ENCODE measurements at places on chromosomes 2 and 18.

DNA sequence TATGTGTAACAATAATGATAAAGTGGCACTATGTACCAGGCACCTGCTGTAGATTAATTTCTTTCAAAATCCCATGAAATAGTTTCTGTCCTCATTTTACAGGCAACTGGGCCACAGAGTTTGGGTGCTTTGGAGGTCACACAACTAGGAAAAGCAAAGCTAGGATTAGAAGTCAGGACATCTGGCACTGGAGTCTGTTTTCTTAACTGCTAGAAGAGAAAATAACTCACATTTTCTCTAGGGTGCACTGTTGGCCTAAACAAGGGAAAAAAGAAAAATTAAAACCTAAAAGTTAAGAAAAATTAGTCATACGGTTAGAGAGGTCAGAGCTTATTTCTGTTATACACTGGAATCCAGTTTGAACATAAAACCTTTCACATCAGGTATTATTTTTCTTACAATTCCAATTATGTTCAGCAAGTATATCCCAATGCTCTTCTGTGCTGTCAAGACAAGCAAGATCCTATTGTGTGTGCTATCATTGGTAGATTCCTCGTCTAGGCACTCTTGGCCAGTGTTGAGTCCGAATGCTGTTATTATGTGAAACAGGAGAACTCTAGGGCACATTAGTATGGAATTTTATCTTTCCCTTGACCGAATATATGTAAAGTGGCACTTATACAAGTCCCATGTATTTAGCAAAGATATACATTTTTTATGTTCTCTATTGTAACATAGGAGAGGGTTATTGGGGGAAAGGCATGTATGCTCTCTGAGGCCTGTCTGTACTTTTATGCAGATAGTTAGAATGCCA, 1.5 kb upstream of the OSGEPL1 start:
- no peak for DNase-seq

DNA sequence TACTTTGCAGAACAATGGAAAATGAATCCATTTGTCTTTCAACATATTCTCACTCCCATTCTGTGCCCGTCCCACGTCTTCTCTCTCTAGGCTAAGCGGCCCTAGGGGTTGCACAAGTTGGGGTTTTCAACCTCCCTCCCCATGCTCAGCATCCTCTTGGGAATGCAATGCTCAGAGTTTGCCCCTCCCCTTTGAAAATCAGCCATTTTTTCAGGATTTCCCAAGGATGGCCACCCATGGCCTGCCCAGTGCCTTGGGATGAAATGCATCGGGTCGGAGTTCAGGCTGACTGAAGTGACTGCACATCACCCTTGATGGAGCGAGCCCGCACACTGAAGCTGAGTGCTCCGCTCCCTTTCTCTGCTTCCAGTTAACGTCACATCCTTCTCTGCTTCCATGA, 87.9 kb downstream of the TNS1 start:
- peak; percentile 19 for DNase-seq

DNA sequence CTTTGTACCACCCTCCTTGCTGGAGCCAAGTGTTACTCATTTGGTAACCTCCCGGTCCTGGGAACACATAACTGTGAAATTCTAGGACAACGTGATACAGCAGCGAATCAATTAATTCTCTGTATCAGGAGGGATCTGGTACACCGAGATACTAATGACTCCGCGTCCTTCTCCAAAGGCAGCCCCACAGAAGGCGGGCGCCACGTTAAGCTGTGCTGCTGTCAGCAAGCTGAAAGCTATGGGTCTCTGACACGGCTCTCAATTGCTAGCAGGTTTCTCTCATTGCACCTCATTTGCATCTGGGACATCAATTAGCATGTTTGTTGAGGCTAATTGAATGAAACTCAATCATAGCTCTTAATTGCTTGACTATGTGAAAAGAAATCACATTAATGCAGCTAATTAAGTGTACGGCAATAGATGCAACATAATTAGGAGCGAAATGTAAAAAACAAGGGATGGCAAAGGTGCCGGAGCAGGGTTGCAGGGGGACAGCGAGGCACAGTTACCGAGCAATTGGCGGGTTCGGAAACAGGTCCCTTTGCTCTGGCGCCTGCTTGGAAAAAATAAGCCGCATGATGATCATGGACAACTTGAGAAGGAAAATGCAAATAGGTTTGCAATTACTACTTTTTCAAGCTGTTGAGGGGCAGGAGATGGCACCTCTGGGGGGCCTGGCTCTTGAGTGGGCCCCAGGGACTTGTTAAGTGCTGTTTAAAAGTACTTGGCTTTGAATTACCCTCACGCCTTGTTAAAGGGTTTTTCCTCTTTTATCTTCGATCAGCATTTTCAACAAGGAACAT, 264.2 kb downstream of the GBX2 start:
- no peak for DNase-seq

GRCh38 chr2:2701813-2702212, 370.7 kb upstream of the MYT1L start:
- DNase-seq: no peak

DNA sequence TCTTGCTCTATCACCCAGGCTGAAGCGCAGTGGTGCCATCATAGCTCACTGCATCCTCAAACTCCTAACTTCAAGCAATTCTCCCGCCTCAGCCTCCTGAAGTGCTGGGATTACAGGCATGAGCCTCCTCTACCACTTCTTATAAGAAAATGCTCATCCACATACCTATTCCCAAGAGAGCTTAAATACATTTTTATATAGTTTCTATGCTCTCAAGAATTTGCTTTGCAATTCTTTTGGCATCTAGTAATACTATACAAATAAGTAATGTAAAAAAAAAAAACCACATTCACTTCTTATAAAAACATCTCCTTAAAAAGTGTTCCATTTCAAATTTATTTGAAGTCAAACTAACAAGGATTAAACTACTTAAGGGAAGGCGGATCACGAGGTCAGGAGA, 197.3 kb downstream of the DNAH7 start:
- DNase-seq: no peak

DNA sequence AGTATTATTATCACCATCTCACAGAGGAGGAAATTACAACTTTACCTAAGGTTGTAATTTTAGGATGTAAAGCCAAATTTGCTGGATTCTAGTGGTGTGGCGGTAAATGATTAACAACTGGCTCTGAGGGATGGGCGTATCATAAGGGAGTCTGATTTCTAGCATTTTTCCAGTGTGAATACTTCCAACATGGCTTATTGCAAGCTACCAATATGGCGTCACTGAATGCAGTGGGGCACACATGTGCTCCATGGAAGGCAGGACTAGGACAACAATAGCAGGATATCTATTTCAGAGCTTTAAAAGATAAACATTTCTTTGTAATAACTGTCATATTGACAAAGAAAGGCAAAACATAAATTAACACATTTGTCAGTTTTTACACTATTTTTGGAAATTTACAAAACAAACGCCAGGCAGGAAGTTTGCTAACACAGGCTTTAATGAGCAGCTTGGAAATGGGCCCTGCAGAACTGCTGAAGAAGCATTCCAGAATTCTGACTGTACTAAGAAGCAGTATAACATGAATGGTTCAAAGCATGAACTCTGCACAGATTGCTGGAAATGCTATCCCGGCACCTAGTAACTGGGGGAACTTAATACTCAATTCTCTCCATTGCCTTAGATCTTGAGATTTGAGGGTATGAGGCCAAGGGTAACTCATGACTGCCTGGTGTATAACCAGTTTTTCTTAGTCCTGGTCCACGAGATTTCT, 439.3 kb upstream of the MAP2 start:
- DNase-seq: no peak

DNA sequence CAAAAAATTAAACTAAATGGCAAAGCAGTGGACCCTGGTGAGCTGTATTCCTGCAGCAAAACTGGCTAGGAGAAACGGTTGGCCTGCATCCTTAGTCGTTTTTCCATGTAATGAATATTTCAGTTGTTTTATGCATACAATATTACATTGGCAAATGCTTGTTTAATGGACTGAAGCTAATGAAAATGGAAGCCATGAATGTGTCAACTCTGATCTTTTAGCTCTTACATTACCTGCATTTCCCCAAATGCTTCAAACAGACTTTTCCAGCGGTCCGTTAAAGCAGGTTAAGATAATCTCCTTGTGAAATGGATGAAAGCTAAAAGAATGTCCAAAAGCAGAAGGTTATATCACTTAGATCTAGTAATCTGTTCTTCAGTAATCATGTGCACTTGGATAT, 686.3 kb upstream of the SETBP1 start:
- no peak for DNase-seq

GRCh38 chr2:95043300-95044093, 18.0 kb downstream of the MAL start:
- DNase-seq: peak; percentile 85

GRCh38 chr2:28898048-28898447, 3.6 kb downstream of the WDR43 start:
- no peak for DNase-seq

DNA sequence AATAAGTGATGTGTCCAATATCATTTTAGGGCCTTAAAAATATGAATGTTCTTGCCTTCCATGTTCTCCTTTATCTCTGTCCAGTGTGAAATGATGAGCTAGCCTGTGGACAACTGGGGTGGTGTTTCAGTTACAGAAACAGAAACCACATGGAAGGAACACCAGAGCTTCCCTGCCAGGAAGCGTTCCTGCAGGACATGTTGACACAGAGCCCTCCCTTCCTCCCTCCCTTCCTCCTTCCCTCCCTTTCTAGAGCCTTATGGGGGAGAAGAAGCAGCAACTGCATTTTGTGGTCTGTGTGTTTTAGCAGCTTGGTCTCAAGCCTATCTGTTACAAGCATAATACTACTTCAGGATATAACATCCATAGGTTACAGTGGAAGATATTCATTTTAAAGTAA, 539.7 kb upstream of the NETO1 start:
- no peak for DNase-seq

GRCh38 chr2:161836664-161837063, 212.4 kb downstream of the SLC4A10 start:
- DNase-seq: no peak

DNA sequence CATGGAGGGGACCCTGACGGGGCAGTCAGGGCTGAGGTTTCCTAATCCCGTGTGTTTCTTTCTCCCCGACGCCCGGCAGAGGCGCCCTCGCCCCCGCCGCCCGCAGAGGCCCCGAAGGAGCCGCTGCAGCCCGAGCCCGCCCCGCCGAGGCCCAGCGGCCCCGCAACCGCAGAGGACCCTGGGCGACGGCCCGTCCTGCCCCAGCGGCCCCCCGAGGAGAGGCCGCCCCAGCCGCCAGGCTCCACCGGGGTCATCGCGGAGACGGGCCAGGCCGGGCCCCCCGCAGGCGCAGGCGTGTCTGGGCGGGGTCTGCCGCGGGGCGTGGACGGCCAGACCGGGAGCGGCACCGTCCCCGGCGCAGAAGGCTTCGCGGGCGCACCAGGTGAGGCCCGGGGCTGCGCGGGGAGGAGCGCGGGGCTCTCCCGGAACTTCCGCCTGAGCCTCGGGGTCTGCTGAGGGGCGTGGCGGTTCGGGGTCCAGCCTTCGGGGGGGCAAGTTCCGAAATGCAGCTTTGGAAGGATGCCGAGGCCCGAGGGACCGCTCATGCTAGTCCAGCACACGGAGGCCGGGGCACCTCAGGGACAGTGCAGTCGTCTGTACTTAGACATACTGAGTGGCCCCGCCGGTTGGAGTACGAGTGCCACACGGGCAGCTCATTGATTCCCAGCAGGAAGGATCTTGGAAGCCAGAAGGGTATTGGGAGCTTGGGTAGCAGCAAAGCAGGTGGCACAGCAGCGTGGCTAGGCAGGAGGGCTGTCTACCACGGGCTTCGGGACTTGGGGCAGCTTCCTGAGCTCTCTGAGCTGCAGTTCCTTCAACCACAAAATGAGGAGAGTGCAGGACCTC, 60.1 kb downstream of the EMILIN2 start:
- no peak for DNase-seq

DNA sequence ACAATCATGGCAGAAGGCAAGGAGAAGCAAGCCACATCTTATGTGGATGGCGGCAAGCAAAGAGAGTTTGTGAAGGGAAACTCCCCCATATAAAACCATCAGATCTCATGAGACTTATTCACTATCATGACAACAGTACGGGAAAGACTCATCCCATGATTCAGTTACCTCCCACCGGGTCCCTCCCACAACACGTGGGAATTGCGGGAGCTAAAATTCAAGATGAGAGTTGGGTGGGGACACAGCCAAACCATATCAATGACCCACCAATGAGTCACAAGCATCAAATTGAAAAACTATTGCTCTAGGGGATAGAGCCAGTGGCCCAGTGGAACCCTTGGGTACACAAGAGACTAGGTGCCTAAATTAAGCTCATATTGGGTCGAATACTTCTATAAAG, 157.4 kb downstream of the FBXO15 start:
- DNase-seq: no peak

GRCh38 chr18:50709193-50709592, 110.6 kb downstream of the MRO start:
- DNase-seq: no peak

DNA sequence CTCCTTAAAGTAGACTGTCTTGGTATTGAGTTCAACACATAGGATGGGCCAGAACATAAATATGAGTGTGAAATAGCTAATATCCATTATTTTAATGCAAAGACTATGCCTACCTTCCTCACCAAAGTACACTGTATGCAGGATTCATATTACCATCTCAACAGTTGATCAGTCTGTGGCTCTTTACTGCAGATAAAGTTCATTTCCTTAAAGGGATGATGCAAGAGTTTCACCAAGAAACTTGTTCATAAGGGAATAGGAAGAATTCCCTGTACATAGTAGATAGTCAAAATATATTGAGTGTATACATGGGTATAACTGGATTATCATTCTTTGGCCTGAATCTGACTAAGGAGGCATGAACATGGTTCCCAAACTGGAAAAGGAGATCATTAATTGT, 35.0 kb downstream of the MARS2 start:
- no peak for DNase-seq

GRCh38 chr2:178301649-178302238, 107.4 kb downstream of the OSBPL6 start:
- DNase-seq: no peak

- no peak for DNase-seq
These were observed 262.0 kb downstream of the AFF3 start for GRCh38 chr2:99880148-99880963.

- no peak for DNase-seq
These were observed 136.5 kb upstream of the HS6ST1 start for GRCh38 chr2:128454980-128455720.

GRCh38 chr2:223113161-223113560, 61.2 kb downstream of the KCNE4 start:
- DNase-seq: no peak

GRCh38 chr2:46162329-46163097, 134.7 kb upstream of the EPAS1 start:
- no peak for DNase-seq

- DNase-seq: no peak
These were observed 20.2 kb downstream of the CHST10 start for GRCh38 chr2:100397118-100397860.

GRCh38 chr18:41501848-41502247, 453.2 kb upstream of the PIK3C3 start:
- DNase-seq: no peak

- DNase-seq: peak; percentile 70
These were observed 107.4 kb upstream of the KCTD1 start for GRCh38 chr18:26655525-26656430.

DNA sequence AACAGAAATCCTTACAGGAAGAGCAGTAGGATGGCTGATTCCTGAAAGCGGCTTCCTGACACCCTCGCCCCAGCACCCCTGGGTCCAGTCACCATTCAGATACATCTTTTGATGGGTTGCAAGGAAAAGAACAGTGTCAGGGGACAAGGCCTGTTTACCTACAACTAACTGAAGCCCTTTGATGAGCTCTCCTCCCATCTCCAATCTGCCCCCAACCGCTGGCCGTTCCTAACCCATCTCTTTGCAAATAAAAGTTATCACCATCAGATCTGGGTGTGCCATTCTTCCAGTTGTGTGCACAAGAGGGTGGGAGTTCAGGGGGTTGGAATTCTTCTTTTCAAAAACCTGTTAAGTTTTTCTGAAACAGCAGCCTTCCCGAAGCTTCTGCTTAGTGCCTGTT, 48.9 kb downstream of the ARL4C start:
- no peak for DNase-seq

Measured in pancreas (tissue), 10 donors.